Activated gamma-delta T cell (primary cell): ENCODE measurements at places on chromosomes 7 and 10.

DNA sequence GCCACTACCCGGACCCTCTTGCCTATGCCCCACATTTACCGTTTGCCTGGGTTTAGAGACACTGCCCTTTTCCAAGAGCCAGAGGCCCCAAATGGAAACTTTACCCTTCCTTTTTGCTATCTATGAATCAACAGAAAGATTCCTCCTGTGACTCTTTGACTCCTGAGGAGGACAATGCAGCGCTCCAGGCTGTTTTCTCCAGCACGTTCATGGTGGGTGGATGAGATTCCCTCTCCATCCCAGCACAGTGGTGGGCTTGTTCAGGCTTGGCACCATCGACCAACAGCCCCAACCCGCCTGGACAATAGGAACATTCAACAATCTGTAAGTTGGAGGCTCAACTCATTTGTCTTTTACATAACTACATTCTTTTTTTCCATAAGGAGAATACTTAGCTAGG lies 55.9 kb downstream of the DLD start:
- no peak for DNase-seq

DNA sequence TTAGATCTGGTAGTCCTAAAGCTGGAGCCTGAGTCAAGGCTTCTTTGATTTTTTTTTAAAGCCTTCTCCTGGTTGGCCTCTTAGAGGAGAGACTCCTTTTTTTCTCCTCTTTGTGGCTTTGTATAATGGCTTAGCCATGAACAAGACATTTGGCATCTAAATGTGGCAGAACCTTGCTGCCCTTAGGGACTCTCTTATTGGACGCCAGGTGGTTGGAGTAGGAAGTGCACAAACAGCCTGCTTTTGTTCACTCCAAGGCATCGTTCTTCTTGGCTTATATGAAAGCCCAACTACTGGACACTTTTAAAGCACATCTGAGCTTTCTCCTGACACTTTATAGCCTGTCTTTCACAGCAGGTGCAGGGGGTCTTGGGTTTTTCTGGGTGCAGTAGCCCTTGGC lies 25.0 kb downstream of the ZPBP start:
- no peak for DNase-seq

GRCh38 chr10:81306971-81307782 lies 567.8 kb upstream of the NRG3 start:
- no peak for DNase-seq

DNA sequence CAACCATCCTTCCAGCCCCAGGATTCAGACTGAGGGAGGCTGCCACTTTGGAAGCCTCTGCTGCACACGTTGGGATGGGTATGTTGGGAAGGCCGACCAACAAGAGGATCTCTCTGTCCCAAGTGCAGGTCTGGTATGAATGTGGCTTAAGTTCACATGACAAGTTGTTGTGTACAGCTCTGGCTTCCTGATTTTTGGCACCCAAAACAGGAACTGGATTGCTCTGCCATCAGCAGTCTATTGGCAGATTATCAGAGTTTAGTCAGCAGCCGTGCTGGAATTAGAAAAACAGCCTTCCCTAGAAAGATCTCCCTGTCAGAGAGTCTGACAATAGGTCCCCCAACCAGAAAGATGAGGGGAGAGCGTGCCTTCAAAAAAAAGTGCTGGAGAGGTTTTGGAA lies 66.9 kb downstream of the GOLGA7B start:
- no peak for DNase-seq

GRCh38 chr10:20677340-20677739 lies 219.8 kb downstream of the NEBL start:
- DNase-seq = no peak

GRCh38 chr10:72079356-72079755 lies 9.0 kb downstream of the SPOCK2 start:
- peak; percentile 29 for DNase-seq

DNA sequence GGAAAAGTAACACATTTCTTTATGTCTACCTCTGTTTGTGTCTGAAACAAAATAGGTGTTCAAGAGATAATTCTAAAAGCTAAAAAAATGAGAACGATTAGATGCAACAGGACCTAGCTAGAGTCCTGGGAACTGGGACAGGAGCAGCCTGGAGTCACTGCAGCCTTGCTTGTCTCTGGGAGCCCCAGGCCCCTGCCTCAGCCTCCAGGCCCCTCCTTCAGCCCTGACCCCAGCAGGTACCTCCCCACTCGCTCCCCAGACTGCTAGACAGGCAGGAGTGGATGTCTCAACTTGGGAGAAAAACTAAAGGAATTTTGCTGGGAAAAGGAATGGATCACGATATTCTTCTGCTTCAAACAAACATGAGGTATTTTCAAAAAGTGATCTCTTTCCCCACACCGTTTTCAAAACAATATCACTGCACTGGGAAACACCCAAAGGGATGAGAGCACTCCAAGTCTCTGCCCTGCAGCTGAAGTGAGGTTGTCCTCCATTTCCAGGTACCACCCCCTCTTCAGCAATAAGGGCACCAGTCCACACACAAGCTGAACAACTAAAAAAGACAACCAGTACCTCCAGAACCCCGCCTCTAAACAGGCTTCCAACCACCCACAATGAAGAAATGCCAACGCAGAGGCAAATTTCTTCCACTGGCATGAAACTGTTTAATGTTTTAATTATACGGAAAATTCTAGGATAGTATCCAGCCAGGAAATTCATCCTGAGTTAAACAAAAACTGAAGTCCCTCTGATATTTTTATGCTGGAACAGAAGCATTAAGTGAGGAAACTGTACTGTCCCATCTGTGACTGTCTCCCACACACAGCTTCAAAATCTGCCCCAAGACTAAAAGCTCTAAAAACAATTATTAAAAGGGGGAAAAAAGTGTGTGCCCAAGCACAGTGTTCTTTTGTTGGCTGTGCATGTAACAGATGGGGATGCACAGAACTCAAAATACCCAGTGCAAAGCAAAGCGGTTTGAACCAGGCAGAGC lies 47.2 kb downstream of the XPNPEP1 start:
- DNase-seq = no peak

- DNase-seq = no peak
Observed at GRCh38 chr7:43872406-43873110, 3.2 kb upstream of the MRPS24 start.

DNA sequence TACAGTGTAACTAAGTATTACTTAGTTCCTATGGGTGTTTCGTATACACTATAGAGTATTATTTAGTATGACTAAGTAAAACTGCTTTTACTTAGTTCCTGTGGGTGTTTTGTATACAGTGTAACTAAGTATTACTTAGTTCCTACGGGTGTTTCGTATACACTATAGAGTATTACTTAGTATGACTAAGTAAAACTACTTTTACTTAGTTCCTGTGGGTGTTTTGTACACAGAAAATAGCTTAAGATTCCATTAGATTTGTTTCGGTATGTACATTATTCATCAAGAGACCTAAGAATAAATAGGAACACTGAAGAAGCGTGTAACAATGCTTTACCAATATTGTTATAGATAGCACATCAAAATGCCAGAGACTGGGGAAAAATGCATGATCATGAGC lies 25.0 kb downstream of the IGF2BP3 start:
- DNase-seq = no peak

GRCh38 chr10:106540645-106541044 lies 623.9 kb downstream of the SORCS1 start:
- no peak for DNase-seq

DNA sequence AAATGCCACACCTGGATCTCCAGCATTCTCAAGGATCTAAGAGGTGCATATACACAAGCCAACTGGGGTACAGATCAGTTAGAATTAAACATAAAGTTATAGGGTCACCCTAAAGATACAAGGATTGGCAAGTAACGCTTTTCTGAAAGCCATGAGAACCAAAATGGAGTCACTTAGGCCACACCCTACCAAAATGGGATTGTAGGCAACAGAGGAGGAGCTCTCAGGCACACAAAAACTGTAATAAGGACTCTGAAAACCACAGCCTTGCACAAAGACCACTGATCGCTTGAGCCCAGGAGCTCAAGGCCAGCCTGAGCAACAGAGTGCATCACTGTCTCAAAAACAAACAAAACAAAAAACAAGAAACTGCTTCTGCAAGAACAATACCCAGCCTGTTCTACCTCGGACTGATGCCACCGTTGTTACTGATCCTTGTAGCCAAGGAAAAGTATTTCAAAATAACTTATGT lies 35.5 kb downstream of the SVOPL start:
- DNase-seq = no peak

GRCh38 chr7:987909-988308 lies 4.9 kb downstream of the CYP2W1 start:
- DNase-seq = no peak

DNA sequence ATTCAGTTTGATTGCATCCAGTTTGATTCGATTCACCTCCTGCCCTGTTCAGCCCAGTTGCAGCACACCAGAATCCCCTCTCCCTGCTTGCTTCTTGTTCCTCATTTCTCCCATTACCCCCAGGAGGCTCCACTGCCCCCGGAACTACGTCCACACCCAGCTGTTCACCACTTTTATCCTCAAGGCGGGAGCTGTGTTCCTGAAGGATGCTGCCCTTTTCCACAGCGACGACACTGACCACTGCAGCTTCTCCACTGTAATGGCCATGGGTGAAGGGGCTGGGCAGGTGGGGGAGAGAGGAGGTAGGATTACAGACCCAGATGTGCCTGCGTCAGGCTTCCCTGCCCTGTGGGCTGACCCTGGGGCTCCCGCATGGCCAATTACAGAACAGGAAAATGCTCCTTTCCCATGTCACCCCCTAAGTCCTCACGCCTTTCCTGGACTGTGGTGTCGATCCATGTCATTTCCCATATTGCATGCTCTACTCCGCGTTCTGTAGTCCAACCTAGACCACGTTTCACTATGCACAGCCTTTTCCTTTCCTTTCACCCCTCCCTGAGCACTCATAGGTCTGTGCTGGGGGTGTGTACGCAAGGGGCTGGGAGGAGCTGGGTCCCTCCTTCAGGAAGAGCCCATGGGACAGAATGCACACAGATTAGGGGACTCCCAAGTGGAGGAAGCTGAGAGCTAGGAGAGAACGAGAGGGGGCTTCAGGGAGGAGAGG lies 8.2 kb downstream of the GHRHR start:
- no peak for DNase-seq

GRCh38 chr10:131431533-131431932 lies 120.0 kb upstream of the TCERG1L start:
- DNase-seq = no peak

GRCh38 chr7:137590756-137591305 lies 247.3 kb upstream of the PTN start:
- DNase-seq = no peak

DNA sequence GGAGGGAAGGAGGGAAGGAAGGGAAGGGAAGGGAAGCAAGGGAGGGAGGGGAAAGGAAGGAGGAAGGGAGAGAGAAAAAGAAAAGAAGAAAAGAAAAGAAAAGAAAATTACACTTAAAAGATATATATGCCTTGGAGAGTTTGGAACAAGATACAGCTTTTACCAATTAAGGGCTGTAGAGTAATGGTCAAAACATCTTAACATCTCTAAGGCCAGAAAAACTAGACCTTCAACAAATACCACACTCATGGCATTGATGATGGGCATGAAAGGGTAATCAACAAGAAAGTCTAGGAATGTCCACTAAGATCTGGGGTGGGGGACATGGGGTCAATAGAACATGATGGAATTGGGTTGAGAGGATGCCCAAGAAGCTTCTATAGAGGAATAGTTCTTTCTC lies 74.5 kb downstream of the CREB3L2 start:
- no peak for DNase-seq

GRCh38 chr7:35729061-35729783 lies 34.3 kb upstream of the HERPUD2 start:
- peak; percentile 7 for DNase-seq

DNA sequence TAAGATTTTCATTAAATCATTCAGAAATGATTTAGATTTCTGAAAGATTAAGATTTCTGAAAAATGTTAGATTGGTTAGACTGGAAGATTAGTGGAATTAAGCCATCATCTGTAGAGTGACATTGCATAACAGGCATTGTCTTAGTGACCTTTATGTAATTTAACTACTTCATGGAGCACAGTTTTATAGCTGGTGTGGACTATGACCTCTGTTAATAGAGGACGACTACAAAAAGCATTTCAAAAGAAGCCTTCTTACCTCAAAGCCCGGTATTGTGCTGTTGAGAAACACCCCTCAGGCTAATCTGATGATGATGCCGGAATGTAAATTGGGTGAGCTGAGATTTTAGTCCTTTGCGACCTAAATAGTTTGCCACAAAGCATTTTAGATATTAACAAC lies 55.6 kb downstream of the GALNT11 start:
- no peak for DNase-seq

DNA sequence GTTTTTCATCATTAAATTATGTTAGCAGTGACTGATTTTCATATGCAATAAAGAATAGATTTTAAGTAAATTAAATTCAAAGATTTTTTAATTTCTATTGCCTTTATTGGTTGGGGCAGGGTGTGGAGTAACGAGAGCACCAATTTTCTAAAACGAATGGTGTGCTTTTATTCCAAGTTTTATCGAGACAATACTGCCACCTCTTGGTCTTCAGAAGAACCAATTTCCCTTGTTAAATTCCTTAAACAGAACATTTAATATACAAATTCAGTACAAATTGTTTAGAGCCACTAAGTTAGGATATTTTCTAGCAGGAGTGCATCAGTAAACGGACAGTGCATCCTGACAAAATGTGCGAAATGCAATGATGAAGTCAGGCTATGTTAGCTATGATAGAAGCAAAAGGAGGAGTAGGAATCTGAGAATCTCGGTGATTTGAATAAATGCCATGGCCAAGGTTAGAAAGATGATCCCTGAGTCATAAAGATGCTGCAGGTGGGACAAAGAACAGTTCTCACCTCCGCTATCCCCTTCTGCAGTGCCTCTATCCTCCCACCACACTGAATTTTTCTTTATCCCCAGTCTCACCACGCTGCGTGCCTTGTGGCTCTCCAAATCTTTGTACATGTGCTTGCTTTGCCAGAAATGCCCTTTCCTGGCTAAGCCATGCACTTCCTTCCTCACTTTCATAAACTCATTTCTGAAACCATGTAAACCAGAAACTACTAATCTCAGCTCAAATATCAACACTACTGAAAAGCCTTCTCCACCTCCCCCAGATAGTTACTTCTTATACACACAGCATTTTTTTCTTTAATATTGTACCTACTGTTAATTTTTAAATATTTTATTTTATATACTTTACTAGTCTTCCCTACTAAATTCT lies 31.9 kb upstream of the AGBL3 start:
- DNase-seq = no peak
